ENCODE measurements at places on chromosomes 2 and 18.
A peak's percentile ranks its signal among the peaks of the same experiment; 100 is the strongest.

GRCh38 chr2:147025646-147026585, 818.9 kb upstream of the ACVR2A start:
- no peak for DNase-seq

DNA sequence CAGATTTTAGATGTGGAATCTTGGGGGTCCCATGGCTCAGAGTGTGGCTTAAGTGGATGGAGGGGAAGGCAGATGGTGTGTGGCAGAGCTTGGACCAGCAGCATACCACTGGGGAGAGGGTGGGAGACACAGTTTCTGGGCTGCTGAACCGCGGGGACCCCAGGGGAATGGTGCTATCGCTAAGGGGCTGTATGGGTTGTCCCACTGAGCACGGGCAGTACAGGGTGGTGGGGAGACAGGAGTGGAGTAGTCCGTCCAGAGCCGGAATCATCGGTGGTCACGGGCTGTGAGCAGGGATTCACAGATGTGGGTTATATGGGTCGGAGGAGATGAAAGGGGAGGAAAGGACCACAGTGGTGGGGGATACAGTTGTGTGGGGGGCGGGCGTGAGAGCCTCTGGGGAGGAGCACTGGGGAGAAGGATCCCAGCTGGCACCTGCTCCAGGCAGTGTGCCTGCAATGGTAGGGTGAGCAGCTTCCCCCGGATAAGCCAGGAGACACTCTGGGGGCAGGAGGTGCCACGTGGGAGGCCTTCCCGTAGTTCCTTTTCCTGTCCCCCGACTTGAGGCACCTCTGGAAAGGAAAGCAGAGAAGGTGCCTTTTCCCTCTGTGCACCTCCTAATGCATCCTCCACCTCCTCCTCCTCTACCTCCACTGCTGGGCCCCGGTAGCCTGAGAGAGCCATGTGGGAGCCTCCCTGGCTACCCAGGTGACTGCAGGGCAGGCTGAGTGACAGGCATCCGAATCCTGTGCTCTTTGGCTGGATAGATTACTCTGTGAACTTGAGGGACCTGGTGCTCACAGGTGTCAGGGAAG, 24.9 kb downstream of the IGFBP5 start:
- DNase-seq, result no peak

DNA sequence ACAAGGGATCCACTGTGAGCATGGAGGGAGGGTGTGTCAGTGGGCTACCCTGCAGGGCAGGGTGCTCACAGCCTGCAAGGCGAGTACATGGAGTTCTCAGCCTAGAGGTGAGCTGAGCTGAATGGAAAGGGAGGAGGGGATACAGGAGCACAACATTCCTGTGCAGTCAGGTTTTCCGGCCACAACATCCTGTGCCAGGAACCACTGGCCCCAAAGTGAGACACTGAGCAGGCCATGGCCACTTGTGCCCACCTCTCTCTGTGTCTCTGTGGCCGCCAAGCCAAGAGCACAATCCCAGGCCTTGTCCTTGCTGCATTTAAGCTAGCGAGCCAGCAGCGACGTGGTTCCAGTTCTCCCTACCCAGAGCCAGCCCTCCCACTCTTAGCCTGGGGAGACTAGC, 6.1 kb downstream of the DOK1 start:
- DNase-seq, result no peak

DNA sequence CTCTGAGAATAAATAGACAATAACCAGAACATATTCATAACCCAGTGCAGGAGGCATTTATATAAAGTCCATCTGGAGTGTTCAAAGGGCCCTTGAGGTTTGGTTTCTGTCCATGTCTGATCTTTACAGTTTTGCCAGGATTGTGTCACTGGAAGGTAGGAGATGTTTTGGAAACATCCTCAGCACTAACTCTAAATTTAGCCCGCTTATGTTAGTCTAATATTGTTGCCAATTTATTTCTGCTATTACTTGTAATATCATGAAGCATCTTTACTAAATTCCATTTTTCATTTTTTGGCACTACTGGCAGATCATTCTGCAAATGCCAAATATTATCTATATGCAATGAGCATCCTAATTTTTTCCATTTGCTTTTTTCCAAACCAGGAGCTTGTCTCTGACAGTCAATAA, 22.4 kb upstream of the REV1 start:
- DNase-seq, result no peak

- DNase-seq, result peak; percentile 18
These were observed 53.9 kb downstream of the MBP start for GRCh38 chr18:77078690-77079070.

DNA sequence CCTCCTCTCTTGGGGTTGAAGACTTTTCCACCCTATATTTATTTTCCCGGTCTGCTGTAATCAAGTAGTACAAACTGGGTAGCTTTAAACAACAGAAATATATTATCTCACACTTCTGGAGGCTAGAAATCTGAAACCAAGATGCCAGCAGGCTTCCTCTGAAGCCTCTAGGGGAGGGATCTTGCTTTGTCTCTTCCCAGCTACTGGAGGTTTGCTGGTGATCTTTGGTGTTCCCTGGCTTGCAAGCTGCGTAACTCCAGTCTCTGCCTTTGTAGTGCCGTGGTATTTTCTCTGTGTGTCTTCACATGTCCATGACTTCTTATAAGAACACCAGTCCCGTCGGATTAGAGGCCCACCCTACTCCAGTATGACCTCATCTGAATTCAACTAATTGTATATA, 44.4 kb downstream of the MYO3B start:
- DNase-seq, result no peak

DNA sequence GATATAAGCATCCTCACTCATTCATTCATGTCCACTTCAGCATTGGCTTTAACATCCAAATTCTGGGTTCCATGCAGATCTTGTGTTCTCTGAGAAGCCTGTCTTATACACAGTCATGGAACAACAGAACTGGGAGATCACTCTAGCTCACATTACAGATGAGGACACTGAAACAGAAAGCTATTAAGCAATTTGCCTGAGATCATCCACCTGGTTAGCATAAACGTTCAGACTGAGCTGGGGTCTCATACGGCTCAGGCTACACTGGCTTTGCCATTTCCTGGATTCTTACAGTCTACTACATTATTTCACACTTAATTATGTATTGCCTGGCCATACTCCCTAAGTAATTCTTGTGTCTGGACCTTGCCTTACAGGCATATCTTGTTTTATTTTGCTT, 169.4 kb upstream of the FANCL start:
- DNase-seq, result no peak

- peak; percentile 4 for DNase-seq
These were observed 5.3 kb downstream of the COX5B start for GRCh38 chr2:97651114-97651513.

- peak; percentile 38 for DNase-seq
These were observed 176.1 kb upstream of the SESTD1 start for GRCh38 chr2:179440642-179441251.

DNA sequence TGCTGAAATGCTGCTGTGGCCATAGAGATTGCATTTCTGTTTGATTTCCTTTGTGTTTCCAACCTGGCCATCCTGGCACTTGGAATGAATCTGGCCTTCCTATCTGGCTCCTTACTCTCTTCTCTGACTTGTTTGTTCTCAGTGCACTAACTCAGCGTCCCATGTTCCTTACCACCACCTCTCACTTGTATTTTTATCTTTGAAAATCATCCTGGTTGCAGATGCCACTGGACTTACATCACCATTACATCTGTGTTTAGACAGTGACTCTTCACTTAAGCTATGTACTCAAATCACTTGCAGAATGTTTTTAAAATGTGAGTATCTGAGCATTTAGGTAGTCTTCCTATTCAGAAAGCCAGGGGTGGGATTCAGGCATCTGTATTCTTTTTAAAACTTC, 239.5 kb downstream of the WDR7 start:
- DNase-seq, result no peak

GRCh38 chr2:122627388-122627787, 871.9 kb downstream of the TSN start:
- DNase-seq, result no peak

DNA sequence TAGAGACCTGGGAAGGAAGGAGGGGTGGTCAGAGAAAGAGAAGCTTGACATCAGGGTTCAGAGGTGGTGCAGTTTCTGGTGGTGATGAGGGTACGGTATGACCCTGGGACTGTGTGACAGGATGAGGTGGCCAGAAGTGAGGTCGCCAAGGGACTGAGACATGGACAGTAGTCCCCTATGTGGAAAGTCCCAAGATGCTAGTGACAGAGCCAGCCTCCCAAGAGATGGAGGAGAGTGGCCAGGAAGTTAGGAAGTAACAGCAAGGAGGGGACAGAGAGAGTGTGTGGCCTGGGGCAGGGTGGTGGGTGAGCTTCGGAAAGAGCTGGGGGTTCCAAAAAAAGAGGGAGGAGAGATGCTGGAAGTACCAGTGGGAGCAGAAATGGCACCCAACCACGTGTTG, 66.0 kb downstream of the SMAD7 start:
- no peak for DNase-seq

GRCh38 chr2:118242216-118242615, 153.9 kb downstream of the INSIG2 start:
- DNase-seq, result no peak

DNA sequence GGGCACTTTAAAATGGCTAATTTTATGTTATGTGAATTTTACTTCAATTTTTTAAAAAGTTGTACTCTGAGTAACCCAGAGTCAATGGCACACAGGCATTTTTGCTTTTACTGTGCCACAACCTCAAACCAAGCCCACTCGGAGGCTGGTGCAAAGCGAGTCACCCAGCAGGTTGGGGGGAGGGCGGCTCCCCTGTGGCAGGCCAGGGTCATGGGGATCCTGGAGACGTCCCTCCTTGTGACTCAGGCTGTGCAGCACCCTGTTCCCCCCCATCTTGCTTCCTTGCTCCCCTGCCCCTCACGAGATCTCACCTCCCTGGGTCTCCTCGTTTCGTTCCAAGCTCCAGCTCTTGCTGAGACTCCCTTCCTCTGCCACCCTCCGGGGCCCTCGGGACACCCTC, 58.6 kb downstream of the POMC start:
- DNase-seq, result no peak

DNA sequence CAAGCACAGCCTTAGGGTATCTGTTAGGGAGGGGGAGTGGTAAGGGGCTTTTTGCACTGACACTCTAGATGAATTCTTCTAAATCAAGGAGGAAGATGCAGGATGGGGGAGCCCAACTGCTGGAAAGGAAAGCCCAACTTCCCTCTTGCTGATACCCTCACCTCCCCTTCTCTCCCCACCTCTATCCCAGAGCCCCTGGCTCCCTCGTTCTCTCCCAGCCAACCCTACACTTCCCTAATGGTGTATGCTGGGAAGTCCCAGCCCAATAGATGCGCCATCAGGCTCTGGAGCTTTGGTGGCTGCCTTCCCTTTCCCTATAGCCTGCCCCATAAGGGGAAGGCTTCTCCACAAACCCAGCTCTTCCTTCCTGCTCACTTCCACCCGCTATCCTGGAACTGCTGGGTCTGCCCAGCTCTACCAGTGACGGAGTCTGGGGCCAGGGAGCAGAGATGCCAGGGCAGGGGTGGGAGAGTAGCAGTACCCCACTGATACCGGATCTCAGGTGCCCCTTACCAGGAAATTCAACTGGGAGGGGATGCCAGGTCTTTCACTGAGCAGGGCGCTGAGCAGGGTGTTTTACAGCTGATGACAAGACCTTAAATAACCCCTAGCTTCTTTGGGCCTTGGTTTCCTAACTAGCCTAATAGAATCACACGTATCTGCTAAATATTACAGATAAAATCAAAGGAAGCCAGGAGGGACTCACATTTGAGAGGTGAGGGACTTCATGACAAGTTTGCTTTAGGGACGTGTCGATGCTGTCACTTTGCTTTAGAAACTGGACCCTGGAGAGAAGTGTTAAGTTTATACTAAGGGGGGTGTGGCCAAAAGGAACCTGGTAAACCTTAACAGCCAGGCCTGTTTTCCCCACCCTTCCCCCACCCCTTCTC, 82.6 kb downstream of the DNMT3A start:
- no peak for DNase-seq
